CD4-positive, alpha-beta T cell treated with Interleukin-12 subunit alpha and Interleukin-12 subunit beta, for 1 hour (primary cell): ENCODE measurements at places on chromosomes 3 and 15.
A peak's percentile ranks its signal among the peaks of the same experiment; 100 is the strongest.

DNA sequence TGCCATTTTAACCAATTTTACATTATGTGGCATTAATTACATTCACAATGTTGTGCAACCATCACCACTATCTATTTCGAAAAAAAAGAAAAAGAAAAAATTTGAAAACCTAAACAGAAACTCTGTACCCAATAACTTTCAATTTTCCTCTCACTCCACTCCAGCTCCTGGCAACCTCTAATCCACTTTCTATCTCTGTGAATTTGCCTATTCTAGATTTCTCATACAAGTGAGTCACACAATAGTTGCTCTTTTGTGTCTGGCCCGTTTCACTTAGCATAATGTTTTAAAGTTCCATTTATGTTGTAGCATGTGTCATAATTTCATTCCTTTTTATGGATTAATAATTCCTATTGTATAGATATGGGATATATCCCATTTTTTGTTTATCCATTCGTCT, 53.3 kb upstream of the TBC1D5 start:
- no peak for DNase-seq

- DNase-seq = no peak
Observed at GRCh38 chr3:123138839-123139444, 62.8 kb upstream of the SEC22A start.

- DNase-seq = no peak
Observed at GRCh38 chr3:129485721-129486663, 42.4 kb upstream of the RHO start.

GRCh38 chr3:169477790-169478189, 185.7 kb downstream of the MECOM start:
- DNase-seq = no peak

- DNase-seq = no peak
Observed at GRCh38 chr3:73868688-73869315, 244.1 kb upstream of the PDZRN3 start.

DNA sequence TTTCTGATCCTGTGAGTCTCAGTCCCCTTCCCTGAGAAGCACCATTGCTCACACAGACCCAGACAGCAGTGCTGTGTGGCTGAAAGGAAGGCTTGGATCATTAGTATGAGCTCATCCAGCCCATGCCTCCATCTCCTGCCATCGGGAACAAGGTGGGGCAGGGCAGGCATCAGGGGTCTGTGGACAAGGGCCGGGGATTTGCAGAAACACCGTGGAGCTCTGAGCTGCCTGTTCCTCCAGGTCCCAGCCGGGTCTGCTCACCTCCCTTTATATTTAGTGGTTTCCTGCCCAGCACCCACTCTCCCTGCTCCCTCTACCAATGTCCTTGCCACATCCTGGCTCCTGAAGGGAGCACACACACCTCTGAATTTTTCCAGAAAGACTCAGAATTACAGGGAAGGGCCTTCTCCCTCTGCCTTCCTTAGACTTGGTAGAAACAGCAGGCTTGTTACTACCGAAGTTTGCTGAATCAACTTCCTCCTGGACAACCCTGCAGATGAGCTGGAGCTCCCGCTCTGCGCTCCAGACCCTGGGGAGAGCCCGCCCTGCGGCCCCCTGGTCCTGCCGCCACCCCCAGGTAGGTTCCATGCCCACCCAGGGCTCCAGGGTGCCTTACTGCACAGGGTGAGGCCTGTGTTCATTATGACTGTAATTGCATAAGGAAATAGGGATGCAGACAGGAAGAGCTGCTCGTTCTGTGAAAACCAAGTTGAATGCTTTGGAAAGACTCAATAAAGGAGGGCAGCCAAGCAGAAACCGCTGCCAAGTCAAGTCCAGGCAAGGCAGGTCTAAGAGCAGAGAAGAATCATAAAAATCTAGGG, 128.1 kb downstream of the NSMCE3 start:
- DNase-seq = no peak

DNA sequence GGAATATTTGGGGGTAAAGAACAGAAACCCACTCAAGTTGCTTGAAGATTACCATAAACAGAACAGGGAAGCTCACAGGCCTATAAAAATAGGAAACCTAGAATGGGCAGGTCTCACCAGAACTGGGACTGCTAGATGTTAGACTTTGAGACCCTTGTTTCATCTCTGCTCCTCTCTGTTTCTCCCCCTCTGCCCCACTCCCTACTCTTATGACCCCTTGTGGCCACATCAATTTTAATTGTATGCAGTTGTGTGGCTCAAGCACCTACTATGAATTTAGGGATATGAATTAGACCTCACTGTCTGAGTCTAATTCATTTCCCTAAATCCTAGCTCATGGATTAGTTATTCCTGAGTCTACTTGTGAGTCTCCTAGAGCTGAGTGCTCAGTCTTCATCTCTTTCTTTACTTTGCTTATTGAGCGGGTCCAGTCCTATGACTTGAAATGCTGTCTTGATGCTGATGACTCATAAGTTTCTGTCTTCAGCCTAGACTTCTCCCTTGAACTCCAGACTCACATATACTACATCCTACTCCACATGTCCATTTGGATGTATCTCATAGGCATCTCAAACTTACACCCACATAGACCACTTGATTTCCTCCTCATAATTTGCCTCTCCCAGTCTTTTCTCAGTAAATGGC, 78.7 kb downstream of the ITPR1 start:
- DNase-seq = peak; percentile 10
